ENCODE measurements at places on chromosomes 12 and 14.

GRCh38 chr12:45622210-45622937 is 107.1 kb upstream of the ARID2 start:
- DNase-seq = no peak

GRCh38 chr12:46578190-46578982 is 205.8 kb upstream of the SLC38A2 start:
- no peak for DNase-seq

- DNase-seq = no peak
Observed at GRCh38 chr12:39605501-39605900, 14.1 kb downstream of the ABCD2 start.

DNA sequence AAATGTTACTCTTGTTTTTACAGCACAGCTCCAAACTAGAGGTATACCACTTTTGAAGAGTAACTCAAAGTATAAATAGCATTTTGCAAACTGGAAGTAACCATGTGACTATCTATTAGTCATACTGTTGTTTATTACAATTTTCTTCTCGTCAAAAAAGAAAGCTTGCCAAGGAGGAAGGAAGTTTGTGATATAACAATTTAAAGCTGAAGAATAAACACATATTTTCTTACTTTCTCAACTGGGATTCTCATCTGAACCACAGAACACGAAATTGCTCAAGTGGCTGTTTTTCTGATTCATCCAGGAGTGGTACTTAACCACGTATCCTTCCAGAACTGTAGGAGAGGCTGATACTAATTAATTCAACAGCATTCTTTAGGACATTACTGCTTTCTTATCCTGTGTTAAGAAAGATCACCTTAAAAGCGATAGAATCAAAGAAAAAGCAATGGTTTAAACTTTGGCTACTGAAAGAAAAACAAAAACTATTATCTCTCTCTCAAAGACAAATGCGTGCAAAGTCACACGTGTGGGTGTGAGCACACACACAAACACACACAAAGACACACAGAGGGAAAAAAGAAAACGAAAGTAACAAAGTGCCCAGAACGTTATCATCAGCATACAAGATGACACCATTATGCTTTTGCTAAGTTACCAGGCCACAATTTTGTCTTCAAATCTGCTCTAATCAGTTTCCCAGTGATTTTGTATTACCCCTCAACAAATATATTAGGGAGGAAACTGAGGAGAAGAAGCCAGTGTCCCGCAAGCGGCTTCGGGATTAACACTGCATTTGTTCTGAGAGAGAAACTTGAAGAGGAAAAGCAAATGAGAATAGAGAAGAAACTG is at the start of gene CLEC2B:
Gene CLEC2B (minus strand): TSS at position 48 of the 855 bp plus-strand sequence.
- DNase-seq = no peak

DNA sequence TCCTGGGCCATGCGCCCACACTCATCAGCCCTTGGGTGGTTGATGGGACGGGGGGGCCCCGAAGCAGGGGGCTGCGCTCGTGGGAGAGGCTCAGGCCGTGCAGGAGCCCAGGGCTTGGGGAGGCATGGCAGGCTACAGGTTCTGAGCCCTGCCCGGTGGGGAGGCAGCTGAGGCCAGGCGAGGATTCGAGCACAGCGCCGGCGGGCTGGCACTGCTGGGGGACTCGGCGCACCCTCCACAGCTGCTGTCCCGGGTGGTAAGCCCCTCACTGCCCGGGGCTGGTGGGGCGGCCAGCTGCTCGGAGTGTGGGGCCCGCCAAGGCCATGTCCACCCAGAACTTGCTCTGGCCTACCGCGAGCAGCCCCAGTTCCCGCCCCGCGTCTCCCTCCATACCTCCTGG is 295.8 kb upstream of the SEL1L start:
- no peak for DNase-seq

DNA sequence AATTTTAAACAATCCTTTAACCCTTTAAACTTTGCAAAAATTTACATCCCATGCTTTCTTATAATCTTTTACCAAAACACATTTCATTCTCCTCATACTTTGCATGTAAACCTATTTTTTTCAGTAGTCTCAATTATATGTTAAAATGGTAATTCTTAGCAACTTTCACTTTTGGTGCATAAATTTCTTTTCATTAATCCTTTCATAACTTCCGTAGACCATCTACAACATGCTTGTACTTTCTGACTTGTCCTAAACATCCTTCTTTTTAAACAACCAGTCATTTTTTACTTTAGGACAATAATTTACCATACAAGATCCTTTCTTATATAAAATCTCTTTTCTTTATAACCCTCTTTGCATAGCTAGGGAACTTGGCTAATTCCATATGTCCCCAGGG is 19.5 kb downstream of the CCDC91 start:
- DNase-seq = no peak

DNA sequence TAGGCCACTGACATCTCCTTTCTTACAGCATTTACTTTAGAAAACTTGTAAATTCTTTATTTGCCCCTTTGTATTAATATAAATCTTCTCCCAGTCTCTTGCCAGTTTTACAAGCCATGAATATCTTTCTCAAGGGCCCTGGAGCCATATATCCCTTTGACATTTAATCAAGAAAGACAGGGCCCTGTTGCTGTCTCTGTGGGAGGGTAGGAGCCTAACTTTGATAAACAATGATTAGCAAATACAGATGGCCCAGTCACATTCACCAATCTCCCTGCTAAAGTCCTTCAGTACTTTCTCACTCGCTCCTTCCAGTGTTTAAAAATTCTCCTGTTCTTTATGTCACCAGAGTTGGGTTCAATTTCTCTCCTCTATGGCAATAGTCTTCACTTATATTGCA is 479.8 kb upstream of the USP15 start:
- no peak for DNase-seq

GRCh38 chr12:79451365-79451764 is 239.4 kb downstream of the PAWR start:
- DNase-seq = no peak

DNA sequence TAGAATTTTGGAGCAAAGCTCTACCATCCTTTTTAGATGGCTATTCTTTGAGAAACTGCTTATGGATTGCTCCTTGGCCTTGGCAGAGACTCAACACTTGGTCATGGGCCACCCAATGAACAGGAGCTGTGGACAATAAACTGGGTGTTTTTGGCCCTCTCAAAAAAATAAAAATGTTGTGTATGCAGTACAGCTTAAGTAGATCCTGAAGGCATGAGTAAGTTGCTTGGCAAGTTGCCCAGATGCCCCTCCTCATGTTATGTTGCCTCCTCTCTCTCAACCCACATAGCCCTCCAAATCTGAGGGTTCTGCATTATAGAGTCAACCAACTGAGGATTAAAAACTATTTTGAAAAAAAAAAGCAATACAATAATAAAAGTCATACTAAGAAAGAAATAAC is 124.9 kb downstream of the ATP23 start:
- no peak for DNase-seq

- DNase-seq = no peak
Observed at GRCh38 chr12:76919383-76920171, 40.8 kb upstream of the CSRP2 start.

DNA sequence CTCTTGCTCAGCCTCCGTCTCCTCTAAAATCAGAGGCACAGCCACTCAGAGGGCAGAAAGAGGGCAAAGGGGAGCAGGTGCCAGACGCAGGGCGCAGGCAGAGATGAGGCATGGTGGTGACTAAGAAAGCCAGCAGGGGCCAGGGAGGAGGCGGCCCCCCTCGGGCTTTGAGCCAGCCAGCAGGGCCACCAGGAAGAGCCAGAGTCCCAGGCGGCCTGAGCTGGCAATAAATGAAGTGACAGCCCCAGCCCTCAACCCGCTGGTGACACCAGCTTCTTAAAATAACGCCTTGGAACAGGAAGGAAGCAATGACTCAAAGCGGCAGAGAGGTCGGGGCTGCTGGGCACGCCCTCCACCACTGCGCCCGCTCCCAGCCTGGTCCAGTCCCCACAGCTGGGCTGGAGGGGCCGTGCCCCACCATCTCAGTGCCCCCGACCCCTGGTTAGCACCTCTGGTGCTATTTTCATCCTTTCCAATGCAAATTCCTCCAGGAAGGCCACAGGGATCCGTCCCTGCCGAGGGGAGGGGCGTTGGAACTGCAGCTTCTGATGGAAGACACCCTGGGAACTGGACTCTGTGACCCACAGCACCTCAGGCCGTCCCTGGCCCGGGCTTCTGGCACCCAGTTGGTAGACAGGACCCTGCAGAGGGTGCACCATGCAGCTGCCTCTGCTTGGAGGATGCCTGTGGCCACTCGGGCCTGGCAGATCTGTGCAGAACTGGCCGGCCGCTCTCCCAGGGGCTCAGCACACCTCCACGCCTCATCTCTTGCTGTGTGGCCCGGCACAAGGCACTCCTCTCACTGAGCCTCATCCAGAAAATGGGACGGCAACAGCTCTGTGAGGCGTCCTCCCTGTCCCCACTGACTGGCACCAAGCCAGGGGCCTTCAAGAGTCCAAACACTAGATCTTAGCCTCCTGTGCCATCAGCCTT is 113.7 kb downstream of the NCOR2 start:
- DNase-seq = no peak

GRCh38 chr12:95614390-95614982 is 63.2 kb upstream of the USP44 start:
- no peak for DNase-seq

- DNase-seq = no peak
Observed at GRCh38 chr14:70032447-70032846, 153.2 kb downstream of the SMOC1 start.

- DNase-seq = no peak
Observed at GRCh38 chr12:1845886-1846285, 25.5 kb downstream of the LRTM2 start.

- no peak for DNase-seq
Observed at GRCh38 chr14:68244262-68244980, 424.8 kb downstream of the RAD51B start.

DNA sequence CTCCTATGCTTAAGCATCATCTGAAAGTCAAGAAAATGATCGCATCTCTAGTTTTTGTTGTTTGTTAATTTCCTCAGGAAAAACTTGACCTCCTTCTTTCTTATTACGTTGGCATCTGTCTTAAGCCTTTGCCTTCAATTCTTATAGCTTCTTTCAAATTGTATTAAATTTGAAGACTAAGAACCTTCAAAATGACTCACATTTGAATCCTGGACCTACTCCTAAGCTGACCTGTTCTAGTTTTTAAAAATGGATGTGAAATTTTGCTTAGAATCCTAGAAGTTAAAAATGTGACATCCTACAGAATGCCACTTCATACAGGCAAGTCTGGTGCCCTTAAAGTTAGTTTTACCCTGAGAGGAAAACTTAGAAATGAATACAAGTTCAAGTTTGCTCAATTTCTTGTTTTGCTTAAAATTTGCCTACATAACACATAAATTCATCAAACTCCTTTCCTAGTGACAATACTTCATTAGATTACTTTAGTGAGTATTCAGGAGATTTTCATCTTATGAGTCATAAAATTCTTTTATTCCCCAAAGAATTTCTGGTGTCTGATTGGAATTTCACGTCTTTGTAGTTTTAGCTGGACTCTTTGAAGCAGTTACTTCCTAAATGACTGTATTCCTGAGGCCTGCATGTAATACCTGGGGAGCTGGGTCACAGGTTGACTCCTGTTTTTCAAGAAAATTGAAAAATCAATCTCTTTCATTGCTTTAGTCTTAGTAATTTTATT is 152.3 kb downstream of the MSRB3 start:
- DNase-seq = no peak

DNA sequence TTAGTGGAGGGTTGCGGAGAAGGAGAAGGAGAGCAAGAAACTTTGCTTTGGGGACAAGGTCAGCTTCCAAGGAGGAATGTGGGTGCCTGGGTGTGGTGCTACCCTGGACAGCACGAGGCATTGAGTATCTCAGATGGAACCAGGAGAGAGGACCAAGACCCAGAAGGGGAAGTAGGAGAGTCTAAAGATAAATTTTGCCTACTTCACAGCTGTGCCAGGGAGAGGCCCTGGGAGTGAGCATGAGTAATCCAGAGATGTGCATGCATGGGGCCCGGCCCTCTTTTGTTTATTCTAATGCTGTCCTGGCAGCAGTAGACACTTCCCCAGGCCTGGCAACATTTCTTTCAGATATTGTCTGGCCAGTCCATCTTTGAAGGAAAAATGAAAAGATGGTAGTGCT is 49.5 kb upstream of the GNPNAT1 start:
- DNase-seq = no peak

DNA sequence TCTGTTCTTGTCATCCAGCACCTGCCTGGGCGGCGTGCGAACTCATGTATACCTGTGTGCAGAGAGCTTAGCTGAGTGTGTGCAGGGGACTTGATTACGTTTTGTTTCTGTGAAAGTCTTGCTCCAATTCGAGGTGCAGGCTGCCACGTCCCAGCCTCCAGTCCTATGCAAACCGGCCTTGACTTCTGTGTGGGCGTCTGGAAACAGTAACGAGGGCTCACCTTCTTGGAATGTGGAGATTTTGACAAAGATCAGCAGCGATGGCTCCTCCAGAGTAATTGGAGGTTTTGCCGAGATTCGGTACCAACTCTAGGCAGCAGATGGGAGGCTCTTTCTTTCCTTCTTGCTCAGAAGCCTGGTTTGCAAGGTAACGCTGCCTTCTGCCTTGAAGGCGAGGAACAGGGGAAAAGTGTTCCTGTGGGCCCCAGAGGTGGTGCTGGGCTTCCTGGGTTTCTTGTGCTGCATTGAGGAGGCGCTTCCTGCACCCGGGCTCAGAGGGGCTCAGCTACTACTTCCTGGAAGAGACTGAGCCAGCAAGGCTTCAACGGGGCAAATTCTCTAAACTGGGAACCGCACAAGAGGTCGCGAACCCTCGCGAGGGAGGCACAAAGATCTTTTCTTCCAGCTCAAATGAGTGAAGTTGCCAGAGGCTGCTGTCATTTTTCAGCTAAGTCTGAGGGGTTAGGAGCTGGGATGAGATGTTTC is 249.0 kb downstream of the AACS start:
- peak; percentile 33 for DNase-seq

DNA sequence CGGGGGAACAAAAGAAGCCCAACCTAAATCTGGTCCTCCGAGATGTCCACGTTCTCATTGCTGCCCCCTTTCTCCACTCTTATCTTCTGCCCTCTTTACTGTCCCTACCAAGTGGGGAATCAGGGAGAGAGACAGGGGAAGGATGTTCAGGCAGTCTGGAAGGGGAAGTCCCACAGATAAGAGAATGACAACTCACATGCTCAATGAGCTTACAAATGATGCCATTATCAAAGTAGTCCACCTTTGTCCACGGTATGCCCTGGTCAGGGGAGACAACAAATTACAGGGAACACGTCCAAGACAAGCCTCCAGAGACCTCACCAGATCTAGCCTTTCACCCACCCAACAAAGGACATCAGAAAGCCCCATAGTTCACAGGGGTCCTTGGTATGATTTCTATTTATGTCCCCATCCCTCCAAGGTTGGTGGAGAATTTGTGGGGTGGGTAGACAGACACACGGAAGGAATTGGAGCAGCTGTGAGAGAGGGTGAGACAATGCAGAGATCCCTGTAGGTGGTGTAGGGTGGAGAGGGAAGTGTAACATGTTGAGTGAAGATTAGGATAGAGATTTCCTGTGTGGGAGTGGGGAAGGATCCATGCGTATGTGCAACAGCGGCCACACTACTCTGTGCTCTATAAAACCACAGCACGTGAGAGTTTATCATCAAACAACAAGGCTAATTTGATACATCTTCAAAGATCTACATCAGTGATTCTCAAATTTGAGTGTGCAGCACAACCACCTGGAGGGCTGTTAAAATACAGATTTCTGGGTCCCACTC is 10.7 kb downstream of the MYO1A start:
- DNase-seq = no peak

GRCh38 chr14:26410189-26410685 is 187.6 kb downstream of the NOVA1 start:
- no peak for DNase-seq

GRCh38 chr12:113420996-113421595 is 1.1 kb upstream of the SDSL start:
- no peak for DNase-seq

Data from neuronal stem cell (in vitro differentiated cells).